ENCODE measurements at places on chromosomes 4 and X. TPM values are rescaled to one million over a fixed set of nuclear protein-coding genes. Genes with fewer than 3 reads are reported as not detected.

PNMA3 gene
- not detected for total RNA-seq

CFAP99 gene
- total RNA-seq, result not detected

CLGN gene
- total RNA-seq, result not detected

- DNase-seq, result no peak
Observed at GRCh38 chr4:161517941-161518340, 645.9 kb downstream of the FSTL5 start.

DNA sequence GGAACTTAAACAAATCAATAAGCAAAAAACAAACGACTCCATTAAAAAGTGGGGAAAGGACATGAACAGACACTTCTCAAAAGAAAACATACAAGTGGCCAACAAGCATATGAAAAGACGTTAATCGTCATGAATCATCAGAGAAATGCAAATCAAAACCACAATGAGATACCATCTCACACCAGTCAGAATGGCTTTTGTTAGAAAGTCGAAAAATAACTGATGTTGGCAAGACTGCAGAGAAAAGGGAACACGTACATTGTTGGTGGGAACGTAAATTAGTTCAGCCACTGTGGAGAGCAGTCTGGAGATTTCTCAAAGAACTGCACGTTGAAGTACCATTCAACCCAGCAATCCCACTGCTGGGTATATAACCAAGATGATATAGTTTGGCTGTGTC is 23.7 kb downstream of the NEUROG2 start:
- DNase-seq, result no peak

DNA sequence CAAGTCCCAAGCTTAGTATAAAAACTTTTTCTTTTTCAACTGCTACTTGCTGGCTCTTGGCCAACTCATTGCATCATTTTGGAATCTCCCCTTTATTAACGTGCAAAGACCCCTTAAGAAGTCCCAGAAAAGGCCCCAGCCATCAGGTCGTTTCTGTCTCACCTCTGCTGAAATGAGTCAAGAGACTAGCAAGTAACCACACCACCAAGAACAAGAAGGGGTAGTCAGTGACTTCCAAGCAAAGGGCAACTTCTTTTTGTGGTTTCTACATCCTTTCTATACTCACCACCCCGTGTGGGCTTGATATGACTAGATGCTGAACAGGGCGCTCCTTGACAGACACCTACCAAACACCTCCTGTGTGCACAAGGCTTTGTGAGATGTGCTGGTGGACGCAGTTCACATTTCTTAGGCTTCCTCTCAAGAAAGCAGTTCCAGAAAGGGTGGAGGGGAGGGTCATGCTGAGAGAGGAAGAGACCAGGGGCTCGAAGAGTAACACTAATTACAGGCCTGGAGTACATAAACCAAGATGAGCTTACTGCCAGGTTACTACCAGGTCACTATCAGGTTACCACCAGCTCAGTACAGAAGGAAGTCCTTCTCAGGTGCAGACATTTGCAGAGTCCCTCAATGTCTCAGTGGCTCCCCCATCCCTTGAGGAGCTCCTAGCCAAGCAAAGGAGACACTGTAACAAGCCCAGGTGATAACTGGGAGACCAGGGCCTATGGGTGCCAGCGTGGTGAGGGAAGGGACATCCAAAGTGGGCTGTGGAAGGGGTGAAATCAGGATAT is 19.3 kb downstream of the JAKMIP1 start:
- DNase-seq, result no peak

GRCh38 chrX:47030339-47030738 is 47.9 kb upstream of the RGN start:
- DNase-seq, result no peak

DNA sequence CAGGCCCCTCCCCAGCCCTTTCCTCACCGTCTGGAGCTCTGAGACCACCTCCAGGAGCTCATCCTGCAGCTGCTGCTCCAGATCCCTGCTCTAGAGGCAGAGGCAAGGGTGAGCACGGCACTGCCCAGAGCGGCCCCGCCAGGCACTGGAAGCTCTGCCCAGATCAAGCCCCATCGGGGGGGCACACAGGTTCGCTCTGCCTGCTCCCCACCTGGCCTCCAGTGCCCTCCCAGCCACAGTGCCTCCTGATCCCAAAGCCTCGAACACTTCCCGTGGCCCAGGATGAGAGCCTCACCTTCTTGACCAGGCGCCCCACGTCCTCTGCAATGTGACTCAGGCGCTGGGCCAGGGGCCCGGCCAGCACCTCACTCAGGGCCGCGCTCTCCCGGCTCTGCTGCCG is 5.0 kb downstream of the ARHGAP4 start:
- no peak for DNase-seq
